Activated T-helper 1 cell treated with anti-CD3 and anti-CD28 coated beads, Interleukin-2, amount 50 U/mL, for 16 hours (primary cell): ENCODE measurements at places on chromosomes 2 and 18.
A peak's percentile ranks its signal among the peaks of the same experiment; 100 is the strongest.

GRCh38 chr18:32730620-32731091 is 42.2 kb downstream of the KLHL14 start:
- no peak for DNase-seq

GRCh38 chr2:167681234-167682015 is 566.0 kb downstream of the STK39 start:
- no peak for DNase-seq

DNA sequence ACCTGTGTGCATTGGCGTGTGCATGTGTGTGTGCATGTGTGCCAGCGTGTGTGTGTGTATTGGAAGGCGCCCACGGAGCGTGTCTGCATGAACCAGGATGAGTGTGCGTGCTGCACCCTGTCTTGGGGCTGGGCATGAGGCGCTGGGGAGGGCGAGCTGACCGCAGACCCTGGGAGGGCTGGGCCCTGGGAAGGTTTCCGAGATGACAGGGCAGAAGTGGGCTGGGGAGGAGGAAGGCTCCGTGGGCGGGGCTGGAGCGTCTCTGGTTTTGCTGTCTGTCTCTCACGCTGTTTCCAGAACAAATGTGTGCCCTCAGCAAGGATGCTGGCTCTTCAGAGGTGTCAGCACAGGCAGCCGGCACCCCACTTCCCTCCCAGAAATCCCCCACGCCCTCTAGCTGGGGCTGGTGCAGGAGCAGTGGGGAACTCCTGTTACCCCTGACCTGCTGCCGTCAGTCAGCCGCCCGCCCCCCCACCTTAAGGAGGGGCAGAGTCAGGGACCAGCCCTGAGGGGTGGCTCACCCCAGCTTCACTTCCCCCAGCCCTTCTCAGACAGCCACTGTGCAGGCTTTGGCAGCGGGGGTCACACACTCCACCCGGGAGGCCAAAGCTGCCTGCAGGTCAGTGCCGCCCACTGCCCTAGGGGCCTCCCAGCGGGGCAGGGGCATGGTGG is at the start of gene GPR35:
Gene GPR35, plus strand, starts transcription at position 531 of the 672 bp plus-strand sequence. CDS start 4,473 bp downstream, outside the sequence.
- DNase-seq, result peak; percentile 48

DNA sequence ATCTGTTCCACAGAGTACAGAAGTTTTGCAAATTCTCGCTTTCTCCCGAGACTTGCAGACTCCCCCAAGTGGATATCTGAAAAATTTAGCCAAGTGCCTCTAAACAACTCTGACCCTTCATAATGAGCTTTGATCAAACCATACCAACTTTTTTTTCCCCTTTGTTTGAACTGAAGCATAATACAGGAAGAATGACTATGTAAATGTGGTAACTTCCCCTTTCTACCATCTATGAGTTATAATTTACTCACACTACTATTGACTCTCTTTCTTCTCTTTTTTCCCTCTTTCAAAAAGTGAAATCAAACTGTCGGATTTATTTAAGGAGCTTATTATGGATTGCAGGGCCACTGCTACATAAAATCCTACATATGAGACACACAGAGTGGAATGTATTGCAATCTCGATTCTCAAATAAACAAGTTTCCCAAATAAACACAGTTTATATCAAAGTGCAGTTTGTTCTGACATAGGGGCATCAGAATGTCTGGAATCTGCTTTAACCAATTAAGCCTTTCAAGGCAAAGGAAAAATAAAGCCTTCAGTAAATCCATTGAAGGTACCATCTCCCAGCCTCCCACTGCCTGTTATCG is 1.4 kb upstream of the ZNF804A start:
- no peak for DNase-seq

GRCh38 chr2:20524412-20525040 is 77.7 kb downstream of the RHOB start:
- no peak for DNase-seq

GRCh38 chr2:15223887-15224286 is 337.2 kb downstream of the NBAS start:
- no peak for DNase-seq

- DNase-seq, result no peak
Observed at GRCh38 chr2:220104871-220105351, 477.5 kb downstream of the SLC4A3 start.

GRCh38 chr2:192390401-192390800 is 195.7 kb upstream of the TMEFF2 start:
- DNase-seq, result no peak

DNA sequence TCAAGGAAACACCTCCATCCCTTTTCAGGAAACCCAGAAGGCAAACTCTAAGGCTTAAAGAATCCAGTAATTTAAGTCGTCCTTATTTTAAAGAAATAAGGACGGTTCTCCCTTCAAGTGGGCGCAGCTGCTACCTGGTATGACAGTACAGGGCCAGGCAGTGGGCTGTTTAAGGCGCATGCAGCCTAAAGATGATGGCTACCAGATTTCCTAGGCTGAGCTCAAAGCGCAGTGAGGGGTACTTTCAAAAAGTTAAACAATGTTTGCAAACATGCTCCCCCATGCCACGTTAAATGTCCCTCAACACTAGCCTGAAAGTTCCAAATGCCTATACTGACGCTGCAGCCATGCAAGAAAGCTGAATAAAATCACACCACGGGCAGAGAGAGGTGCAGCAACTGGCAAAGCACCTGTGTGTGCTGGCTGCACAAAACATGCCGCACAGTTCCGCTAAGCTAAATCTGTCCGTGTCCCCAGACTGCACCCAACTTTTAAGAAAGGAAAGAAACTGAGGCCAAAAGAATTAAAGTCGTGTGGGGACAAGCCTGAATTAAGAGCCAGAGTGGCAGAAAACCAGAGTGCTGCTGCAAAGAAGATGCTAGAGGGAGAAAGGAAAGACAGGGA is 583 bp downstream of the HIBCH start:
- no peak for DNase-seq

- peak; percentile 24 for DNase-seq
Observed at GRCh38 chr2:106192752-106193689, 1.1 kb downstream of the UXS1 start.

- no peak for DNase-seq
Observed at GRCh38 chr2:233481368-233482142, 85.0 kb downstream of the USP40 start.

GRCh38 chr2:240871071-240871958 is 2.7 kb downstream of the AGXT start:
- no peak for DNase-seq

GRCh38 chr2:240127191-240127750 is 8.8 kb downstream of the COPS9 start:
- no peak for DNase-seq

GRCh38 chr2:4673025-4673489 is 969.7 kb downstream of the DCDC2C start:
- DNase-seq, result no peak

DNA sequence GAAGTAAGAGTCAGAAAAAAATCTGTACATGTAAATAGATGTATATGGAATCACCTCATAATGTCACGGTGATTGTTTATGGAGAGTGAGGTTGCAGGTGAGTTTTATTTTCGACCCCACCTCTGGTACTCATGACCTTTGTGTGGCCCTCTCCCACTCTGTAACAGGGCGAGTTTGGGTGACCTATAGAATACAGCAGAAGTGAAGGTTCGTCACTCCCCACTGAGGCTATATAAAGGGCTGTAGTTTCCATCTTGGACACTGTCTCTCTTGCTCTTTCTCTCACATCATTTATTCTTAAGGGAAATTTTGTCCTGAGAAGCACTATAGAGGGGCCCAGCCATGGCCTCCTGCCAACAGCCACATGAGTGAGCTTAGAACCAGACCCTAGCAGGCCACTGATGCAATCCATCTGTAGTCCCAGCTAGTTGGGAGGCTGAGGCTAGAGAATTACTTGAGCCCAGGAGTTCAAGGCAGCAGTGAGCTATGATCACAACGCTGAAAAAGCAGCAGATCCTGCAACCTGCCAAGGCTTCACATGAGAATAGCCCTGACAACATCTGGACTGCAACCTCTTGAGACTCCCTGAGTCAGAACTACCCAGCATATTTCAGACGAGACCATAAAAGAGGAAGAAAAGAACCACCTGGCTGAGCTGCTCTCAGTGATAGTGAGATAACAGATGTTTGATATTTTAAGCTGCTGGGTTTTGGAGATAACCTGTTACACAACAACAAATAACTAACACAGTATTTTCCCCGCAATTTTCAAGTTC is 74.3 kb upstream of the SLC1A4 start:
- no peak for DNase-seq

- no peak for DNase-seq
Observed at GRCh38 chr2:230411570-230412370, 4.2 kb upstream of the SP100 start.

DNA sequence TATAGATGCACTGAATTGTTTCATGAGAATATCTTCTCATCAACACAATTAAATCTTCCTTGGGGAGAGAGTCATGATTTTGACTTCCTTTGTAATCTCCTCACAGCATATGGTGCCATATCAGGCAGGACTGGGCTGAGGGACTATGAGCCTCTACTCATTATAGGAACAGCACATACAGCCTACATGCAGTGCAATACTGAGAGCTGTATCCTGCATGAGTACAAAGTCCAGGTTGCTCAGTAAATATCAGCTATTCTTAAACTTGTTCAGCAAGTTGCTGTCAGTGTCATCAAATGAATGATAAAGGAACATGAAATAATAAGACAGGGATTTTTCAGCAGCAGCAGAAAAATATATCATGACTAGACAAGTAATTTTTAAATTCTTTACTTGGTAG is 10.8 kb downstream of the DLGAP1 start:
- DNase-seq, result no peak

DNA sequence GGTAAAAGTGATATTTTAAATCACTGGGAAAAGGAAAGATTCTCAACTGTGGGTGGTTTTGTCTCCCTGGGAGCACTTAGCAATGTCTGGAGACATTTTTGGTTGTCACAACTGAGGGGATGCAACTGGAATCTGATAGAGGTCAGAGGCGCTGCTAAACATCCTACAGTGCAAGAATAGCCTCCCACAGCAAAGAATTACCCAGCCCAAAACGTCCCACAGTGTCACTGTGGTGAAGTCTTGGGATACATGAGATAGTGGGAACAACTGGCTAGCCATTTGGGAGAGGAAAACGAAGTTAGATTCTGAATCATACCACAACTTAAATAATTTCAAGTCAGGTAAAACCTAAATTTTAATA is 36.4 kb upstream of the NT5DC4 start:
- no peak for DNase-seq

- no peak for DNase-seq
Observed at GRCh38 chr2:235002198-235003095, 50.6 kb downstream of the SH3BP4 start.

- no peak for DNase-seq
Observed at GRCh38 chr2:149715005-149715592, 127.5 kb upstream of the MMADHC start.

GRCh38 chr2:66525606-66526005 is 90.7 kb downstream of the MEIS1 start:
- DNase-seq, result no peak

GRCh38 chr2:239855863-239856587 is 169.1 kb downstream of the NDUFA10 start:
- DNase-seq, result no peak

DNA sequence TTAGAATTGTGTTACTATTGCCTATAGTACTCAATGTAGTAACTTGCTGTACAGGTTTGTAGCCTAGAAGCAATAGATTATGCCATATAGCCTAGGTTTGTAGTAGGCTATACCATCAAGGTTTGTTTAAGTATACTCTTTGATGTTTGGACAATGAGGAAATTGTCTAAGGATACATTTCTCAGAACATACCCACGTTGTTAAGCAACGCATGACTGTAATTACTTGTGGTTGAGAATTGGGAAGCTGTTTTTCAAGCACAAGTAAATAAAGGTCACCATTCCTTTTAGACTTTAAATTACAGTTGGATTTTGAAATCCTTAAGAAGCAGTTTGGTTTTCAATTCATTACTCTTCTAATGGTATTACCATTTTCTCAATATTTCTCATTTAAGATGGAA is 89.8 kb upstream of the KCNH7 start:
- DNase-seq, result no peak

DNA sequence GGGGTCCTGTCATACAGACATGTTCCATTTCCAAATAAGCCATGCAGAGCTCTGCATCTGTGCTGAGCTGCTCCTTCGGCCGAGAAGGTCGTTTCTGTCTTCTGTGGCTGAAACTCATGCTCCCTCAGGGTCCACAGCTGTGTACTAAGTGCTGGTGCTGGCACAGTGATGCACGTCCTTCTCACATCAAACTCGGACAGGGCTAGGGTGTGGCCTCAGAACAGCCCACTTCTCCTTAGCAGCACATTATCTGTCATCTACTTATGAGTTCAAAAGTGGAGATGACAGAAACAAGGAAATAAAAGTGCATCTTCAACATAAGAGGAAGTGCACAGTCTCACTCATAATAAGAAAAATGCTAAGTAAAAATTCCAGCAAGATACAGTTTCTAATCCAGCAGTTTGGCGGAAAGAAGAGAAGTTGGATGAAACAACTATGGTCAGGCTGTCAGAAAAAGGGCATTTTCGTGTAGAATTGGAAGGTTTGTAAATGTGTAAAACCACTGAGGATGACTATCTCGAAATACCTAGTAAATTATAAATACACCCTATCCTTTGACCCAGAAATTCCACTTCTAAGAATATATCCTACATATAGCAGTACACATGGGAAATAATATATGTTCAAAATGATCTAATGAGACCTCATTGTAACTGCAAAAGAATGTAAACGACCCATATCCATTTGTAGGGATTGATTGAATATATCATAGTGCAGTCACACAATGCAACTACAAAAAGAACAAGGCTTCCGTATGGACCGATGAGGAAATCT is 53.7 kb upstream of the APCDD1 start:
- no peak for DNase-seq

DNA sequence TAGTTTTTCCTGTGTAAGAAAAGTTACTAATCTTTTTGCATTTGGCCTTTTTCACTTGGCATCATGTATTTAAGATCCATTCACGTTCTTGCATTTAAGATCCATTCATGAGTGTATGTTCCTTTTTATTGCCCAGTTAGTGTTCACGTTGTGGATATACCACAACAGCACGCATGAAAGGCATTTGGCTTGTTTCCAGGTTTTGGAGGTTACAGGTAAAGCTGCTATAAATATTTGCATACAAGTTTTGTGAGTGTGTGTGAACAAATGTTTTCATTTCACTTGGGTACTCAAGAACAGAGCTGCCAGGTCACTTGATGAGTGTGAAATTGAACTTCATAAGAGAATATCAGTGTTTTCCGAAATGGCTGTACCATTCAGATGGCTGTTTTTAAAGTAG is 121.2 kb downstream of the CCBE1 start:
- DNase-seq, result no peak
